ENCODE measurements at places on chromosomes 2 and 18. TPM values are rescaled to one million over a fixed set of nuclear protein-coding genes. Genes with fewer than 3 reads are reported as not detected.

GRCh38 chr2:142756430-142756829 is 121.0 kb upstream of the KYNU start:
- H3K27me3 ChIP-seq, result no peaks in the 10 kb centered on the region
- H3K4me3 ChIP-seq, result no peak overlapping the region
- H3K36me3 ChIP-seq, result no peaks in the 10 kb centered on the region
- DNase-seq, result no peak

GRCh38 chr2:134207589-134208209 is 46.2 kb upstream of the MGAT5 start:
- H3K4me3 ChIP-seq, result no peak overlapping the region
- H3K4me1 ChIP-seq, result peaks cover 31% of the 10 kb centered on the region
- no peaks in the 10 kb centered on the region for H3K36me3 ChIP-seq
- H3K27me3 ChIP-seq, result no peaks in the 10 kb centered on the region
- H3K27ac ChIP-seq, result no peak overlapping the region
- DNase-seq, result peak; percentile 81

DNA sequence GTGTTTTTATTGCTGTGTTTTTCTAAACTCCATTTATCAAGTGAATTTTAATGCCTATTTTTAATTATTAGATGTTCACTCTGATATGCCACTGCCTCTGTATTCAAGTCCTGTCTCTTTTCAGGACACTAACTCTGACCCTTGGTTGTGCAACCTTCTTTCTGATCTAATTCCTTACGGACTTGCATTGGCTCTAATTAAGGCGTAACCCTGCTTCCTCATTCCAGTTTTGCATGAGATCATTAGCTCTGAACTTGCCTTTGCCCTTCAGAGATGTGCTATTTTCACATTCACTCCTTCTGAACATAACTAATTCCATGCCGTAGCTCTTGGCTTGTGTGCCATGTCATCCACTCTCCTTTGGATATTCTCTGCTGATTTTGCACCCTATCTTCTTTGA is 162.5 kb upstream of the TMEFF2 start:
- no peaks in the 10 kb centered on the region for H3K27me3 ChIP-seq
- H3K4me1 ChIP-seq, result no peaks in the 10 kb centered on the region
- no peak for DNase-seq

DNA sequence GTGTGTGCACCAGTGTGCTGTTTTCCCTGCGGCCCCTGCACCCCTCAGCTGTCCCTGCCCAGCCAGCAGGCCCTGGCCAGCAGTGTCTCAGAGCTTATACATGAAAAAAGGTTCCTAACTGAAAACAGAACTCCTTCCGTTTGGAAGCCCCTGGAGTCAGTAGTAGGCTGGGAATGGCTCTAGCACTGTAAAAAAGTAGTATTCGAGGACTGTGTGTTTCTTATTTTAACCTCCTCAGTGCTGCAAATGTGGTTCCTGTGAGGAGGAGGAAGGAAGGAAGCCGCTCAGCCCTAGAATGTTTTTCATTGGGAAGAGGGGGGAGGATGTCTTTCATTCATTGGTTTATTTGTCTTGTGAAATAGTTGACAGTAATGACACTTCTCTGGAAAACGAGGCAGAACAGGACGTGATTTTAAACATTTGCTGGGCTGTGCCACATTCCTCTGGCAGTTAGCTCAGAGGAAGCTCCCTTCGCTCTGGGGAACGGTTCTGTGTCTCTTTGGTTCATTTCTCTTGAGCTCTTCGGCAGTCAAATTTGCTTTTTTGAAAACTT is 103.5 kb downstream of the SPTBN1 start:
- no peaks in the 10 kb centered on the region for H3K4me1 ChIP-seq
- DNase-seq, result no peak
- no peak overlapping the region for H3K4me3 ChIP-seq

DNA sequence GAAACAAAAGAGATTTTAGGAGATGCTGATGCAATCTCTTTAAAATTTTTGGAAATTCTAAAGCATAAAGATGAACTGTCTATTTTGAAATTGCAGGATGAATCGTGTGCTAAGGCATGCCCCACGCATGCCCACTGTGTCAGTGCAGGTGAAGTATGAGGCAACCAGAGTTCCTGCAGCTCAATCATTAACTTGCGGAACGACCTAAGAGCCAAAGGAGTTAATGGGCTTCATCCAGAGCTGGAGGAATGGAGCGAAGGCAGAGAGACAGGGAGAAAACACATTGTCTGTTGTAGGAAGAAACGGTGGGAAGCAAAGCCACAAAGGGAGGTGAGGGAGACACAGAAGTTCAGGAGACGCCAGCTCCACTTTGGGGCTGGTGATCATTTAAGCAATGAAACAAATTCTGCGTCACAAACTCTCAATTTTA is 265.2 kb downstream of the CCDC85A start:
- H3K4me3 ChIP-seq, result peak overlapping the region; percentile 24
- no peaks in the 10 kb centered on the region for H3K36me3 ChIP-seq
- DNase-seq, result no peak
- H3K4me1 ChIP-seq, result peaks cover 24% of the 10 kb centered on the region
- peak overlapping the region; percentile 64 for H3K27ac ChIP-seq

- no peak overlapping the region for H3K4me3 ChIP-seq
- no peak overlapping the region for H3K27ac ChIP-seq
- no peaks in the 10 kb centered on the region for H3K36me3 ChIP-seq
- H3K4me1 ChIP-seq, result no peaks in the 10 kb centered on the region
- no peak for DNase-seq
- no peaks in the 10 kb centered on the region for H3K27me3 ChIP-seq
Measured at GRCh38 chr2:47666332-47666731, 116.6 kb upstream of the MSH6 start.

TMEM169 gene
- total RNA-seq, result 8.2 TPM
